ENCODE measurements at places on chromosomes 7 and 10.

DNA sequence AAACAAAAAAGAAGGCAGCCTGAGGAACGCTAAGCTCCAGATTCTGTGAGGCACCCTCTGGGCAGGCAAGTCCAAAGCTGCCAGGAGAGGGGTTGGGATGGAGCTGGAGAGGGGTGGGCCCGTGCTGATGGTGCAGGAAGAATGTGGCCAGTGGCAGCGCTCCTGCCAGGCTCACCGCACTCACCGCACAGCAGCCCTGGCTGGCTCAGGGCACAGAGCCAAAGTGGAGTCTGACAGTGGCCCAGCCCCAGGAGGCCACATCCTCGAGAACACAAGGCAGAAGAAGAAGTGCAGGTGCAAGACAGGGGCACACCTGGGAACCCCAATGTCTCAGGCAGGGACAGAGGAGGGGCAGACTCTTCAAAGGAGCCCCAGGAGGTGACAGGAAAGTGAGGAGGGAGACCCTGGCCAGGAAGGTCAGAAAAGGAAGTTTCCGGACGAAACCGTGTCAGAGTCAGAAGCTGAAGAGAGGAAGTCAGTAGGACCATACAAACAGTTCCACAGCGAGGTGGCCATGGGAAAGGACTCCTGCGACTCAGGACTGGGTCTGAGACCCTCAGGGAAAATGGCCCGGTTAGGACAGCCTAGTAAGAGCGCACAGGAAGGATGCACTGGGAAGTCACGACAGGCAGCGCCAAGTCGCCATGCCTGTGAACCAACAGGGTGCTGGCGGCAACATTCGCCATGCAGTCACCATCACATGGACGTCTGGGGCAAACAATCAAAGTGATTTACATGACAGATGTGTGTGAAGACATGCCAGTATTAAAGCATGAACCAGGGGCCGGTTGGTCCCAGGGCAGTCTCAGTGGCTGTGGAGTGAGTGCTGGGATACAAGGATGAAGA lies 54.4 kb downstream of the COBL start:
- no peak for DNase-seq

DNA sequence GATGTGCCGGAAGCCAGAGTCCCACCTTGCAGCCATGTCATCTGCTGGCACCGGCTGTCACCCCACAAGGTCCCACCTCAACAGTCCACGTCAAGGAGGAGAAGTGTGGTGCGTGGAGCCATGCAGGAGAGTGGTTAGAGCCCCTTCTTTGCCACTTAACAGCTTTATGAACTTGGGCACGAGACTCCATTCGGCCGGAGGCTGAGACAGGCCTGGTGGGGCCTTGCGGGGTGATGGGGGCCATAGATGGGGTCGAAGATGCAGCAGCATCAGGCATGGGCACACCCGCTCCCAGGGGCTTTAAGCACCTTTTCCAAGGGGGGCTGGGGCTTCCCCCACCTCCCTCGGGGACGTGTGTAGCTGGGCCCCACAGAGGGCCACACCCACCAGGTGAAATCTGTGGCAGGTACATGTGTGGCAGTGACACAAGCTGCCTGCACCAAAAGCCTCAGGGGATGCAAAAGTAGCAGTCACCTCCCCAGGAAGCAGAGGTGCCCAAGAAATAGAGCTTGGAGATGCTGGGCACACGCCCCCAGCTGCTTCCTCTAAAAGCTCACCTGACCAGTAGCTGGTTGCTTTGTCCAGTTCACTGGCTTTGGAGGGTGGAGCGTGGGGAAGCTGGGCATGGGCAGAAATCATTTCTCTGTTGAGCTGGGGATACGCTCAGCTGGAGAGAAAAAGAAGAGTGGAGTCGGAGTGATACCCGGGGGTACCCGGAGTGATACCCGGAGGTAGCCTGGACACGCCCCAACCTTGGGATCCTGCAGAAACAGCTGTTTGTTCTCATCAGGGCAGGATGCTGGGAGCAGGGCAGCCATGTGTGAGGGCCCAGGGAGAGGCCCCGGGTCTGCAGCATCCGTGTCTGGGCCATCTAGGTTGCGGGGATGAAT lies 199.8 kb downstream of the EBF3 start:
- no peak for DNase-seq

DNA sequence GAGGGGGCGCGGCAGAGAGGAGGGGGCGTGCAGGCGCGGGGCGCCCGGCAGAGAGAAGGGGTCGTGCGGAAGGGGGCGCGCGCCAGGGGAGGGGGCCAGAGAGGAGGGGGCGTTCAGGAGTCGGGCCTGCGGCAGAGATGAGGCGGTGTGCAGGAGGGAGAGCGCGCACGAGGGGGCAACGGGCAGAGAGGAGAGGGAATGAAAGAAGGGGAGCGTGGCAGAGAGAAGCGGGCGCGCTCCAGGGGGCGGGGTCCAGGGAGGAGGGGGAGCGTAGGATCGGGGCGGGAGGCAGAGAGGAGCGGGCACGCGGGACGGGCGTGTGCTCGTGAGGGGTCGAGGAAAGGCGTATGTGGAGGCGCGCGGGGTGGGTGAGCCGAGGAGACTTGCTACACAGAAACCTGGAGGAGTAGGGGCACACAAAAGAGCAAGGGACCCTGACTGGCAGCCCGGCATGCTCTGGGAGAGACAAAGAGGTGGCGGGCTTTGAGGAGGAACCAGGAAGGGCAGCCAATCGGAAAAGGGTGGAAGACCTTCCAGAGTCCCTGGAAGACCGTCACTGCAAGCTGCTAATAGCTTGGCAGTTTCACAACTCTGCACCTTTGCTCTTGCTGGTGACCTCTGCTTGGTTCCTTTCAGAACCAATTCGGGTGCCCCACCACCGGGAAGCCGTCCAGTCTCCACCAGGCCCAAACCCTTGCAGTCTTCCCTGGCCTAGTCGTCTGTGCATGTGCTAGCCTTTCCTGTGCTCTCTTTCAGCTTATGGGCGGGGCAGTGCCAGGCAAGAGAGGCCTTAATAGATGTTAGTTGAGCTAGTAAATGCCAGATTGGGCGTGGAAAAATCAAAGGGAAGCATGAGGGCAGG lies 639 bp downstream of the DYDC2 start:
- DNase-seq: no peak

DNA sequence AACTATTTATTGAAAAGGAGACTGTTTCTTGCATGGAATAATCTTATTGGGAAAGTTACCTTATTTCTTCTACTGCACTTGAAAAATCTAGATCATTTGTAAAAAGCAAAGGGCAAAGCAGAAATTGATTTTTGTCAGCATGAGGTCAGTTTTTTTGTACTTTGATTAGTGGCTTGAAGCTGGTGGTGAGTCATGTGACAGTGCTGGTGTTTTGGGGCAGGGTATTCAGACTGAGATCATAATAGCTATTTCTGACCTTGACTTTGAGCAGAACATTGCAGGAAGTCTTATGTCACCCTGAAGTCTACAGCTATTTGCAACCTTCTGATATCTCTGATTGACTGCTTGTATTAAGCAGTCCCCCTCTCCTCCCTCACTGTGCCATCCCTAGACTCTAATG lies 66.3 kb upstream of the SORCS3 start:
- DNase-seq: no peak

DNA sequence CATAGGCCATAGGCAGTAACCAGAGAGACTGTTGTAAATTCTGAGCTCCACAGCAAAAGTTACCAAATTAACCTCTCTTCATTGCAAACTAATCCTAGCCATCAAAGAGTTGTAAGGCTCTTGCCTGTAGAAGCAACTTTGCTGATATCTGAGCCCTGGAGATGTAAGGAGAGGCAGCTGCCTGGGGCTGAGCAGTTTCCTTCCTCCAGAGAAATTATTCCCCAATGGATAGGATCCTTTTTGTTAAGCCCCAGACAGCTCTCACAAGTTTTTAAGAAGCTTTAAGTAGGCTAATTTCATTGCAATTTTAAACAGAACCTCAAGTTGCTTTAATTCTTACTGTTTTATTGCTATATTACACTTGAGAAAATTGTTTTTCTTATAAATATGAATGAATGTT lies 211.1 kb downstream of the GALNT17 start:
- no peak for DNase-seq

DNA sequence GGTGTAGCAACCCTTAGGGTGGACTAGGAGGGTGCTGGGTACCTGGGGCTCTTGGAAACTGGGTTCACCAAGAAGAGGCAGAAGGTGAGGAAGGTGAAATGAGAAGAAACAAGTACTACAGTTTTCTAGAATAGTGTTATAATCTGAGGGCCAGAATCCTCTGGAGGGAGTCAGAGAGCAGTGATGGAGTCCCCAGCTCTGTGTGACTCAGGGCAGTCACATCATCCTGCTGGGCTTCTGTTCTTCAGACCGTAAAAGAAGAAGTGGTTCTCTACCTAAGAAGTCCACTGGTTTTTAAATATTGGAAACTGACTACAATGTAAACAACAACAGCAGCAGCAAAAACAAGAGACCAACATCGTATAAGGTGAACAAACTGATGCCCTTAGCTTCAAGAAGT lies 197.3 kb downstream of the PRPF18 start:
- DNase-seq: no peak

DNA sequence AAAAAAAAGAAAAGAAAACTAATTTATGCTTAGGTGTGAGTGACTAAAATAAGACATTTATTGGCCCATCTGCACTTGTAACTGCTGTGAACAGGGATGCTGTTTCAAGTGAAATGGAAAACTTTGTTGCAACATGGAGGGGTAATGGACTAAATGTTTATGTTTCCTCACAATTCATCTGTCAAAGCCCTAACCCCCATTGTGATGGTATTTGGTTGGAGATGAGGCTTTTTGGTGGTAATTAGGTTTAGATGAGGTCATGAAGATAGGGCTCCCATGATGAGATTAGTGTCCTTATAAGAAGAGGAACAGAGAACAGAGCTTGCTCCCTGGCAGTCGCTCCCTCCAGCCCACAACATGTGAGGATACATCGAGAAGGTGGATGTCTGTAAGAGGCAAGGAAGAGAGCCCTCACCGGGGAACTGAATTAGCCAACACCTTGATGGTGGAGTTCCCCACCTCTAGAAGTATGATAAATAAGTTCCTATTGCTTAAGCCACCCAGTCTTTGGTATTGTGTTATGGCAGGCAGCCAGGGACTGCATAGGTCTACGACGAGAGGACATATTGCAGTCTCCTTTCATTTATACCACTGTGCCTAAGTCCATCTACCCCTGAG lies 28.6 kb upstream of the VCL start:
- DNase-seq: no peak

DNA sequence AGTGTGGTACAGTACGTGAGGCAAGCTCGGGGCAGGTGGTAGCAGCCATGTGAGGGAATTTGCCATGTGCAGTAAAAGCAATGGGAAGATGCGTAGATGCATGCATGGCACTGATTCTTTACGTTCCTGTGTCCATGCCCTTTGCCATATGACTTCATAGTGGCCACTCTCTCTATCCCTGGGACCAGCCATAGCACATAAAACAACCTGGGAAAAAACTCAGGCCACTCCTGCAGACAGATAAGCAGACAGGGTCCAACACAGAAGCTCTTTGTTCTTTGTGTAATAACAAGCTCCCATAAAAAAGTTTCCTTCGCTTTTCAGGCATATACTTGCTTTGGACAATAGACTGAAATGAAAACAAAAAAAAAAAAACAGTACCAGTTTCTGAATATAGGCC lies 622.4 kb upstream of the POM121L12 start:
- no peak for DNase-seq

GRCh38 chr10:27743877-27744801 lies 1.5 kb downstream of the MKX start:
- DNase-seq: no peak

- no peak for DNase-seq
Observed at GRCh38 chr7:17951742-17952254, 11.5 kb upstream of the SNX13 start.
